ENCODE measurements at places on chromosomes 12 and 14.
A peak's percentile ranks its signal among the peaks of the same experiment; 100 is the strongest.

DNA sequence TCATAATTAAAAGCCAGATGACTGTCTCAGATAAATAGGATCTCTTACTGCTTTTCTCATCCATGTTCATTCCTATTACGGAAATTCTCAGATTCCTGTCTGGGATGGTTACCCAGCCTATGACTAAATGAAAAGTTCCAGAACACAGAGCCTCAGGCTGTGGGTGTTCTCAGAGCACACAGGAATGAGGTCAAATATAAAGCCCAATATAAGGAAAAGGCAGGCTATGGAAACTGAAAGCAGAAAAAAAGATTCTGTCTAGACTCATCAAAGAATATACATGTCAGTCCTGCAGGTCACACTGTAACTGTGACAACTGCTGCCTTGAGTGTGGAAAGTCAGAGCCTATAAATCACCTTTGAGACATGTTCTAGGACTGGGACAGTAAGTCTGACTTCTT, 64.3 kb downstream of the DCAF5 start:
- peak; percentile 47 for DNase-seq

DNA sequence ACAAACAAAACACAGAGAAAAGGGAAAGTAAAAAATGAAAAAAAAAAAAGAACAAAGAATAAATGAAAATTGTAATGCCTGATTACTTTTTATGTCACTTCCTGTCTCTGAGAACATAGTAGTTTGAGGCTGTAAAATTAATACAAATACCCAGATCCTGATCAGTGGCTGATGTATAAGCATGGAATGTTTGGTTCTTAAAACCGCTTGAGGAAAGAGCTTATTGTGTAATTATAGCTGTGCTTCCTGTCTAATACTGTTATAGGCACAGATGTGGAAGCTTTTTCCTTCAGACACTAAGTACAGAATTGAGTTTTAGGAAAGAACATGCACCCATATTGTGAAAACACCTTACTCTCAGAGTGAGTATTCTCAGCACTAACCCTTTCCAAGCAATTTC, 86.9 kb downstream of the AVPR1A start:
- DNase-seq: peak; percentile 59

- DNase-seq: no peak
Observed at GRCh38 chr12:116213014-116213413, 64.5 kb downstream of the MED13L start.

DNA sequence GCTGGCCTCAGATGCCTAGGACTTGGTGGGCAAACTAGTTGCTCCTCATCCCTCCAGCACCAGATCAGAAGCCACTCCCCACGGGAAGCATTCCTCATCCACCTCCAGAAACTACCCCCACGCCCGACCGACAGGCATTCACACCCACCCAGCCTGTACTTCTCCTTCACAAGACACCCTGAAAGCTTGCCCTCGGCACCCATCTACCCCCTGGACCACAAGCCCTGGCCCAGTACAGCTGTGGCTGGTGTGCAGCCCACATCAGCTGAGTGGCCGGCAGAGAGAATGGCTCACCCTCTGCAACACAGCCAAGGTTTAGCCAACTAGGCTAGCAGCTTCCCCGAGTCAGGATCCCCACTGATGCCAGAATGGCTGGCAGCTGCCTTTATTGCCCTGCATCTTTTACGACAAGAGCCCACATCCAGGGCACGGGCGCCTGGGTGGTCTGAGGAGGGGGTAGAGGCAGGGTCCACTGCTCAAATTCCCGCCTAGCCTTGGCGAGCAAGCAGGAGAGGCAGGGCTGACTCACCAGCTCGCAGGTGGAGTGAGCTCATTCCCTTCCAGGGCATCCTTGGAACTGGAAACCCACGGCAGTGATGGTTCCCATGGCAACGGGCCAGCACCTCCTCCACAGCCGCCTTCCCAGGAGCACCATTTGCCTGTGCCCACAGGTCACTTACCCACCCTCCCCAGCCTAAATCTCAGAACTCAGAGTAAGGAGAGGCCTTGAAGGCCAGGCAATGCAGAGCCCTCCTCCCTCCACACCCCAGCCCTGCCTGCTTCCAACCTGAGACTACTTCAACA, 17.1 kb downstream of the ACTN1 start:
- DNase-seq: no peak

DNA sequence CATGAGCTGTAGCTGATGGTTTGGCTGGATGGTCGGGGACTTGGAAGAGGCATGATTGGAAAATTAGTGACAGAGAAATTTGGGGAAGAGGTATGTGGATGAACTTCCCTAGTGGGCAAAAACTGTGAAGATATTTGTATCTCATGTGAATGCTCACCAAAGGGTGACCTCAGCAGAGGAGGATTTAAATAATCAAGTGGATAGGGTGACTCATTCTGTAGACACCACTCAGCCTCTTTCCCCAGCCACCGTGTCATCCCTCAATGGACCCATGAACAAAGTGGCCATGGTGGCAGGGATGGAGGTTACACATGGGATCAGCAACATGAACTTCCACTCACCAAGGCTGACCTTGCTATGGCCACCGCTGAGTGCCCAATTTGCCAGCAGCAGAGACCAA, 60.8 kb upstream of the KRAS start:
- DNase-seq: no peak

GRCh38 chr12:23810329-23810902, 139.1 kb downstream of the SOX5 start:
- DNase-seq: no peak

DNA sequence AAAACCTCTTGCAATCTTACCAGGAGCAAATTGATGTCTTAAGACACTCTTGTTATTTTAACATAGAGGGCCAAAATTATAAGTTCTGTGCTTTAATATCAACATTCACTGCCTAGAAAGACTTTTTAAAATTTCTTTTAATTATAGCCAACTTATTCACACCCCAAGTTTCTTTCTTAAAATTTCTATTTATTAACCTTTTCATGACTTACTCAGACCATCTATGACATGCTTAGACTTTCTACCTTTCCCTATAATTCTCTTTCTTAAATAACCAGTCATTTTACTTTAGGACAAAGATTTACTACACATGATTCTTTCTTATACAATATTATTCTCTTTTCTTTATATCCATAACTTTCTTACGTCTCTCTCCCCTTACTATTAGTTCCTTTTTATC, 220.4 kb downstream of the NUBPL start:
- DNase-seq: no peak

- DNase-seq: no peak
Observed at GRCh38 chr12:25825446-25825845, 133.0 kb upstream of the RASSF8 start.

DNA sequence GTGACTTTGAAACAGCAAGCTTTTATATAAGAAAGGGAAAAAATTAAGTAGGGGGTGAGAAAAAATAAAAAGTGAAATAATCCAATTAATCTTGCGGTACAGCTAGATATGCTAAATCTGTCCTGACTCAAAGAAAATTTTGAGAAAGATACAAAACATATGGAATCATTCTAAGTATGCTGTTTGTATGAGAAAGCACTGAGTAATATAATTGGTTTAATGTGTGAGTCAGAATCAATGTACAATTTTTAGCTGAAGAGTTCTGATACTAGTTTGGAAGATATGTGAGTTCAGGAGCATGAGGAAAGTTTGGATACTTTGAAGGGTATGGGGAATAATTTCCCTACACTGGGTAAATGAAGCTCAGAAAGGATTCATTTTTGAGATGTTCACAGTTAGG, 190.9 kb upstream of the RASSF8 start:
- DNase-seq: peak; percentile 57

GRCh38 chr12:130169924-130170323, 7.7 kb downstream of the FZD10 start:
- DNase-seq: no peak

DNA sequence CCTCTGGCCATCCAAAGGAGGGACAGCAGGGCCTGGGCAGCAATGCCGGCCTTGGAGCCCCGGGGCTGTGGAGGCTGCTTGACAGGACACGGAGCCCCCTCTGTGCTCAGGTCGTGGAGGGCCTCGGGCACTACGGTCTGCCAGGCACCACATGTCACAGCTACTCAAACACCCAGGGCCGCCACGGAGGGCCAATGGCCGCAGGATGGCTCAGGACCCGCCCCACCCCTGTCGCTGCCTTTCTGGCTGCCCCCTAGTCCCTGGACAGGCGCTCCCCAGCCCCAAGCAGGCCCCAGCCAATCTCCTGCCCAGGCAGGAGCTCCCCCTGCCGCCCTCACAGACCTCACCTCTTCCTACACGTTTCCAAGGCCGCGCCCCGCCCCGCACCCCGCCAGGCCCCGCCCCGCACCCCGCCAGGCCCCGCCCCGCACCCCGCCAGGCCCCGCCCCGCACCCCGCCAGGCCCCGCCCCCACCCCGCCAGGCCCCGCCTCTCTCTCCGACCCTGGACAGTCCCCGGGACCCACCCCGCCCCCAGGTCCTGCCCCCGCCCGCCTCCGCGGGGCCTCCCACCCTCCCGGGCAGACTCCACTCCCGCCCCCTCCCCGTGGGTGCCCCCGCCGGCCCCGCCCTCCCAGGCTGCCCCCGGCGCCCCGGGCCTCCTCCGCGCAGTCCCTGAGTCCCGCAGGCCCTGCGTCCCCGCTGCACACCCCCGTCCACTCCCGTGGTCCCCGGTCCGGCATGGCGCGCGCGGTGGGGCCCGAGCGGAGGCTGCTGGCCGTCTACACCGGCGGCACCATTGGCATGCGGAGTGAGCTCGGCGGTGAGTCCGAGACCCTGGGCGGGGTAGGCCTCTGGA, at the start of gene ASPG:
Gene ASPG (plus strand): TSS at position 669 of the 857 bp plus-strand sequence. CDS start 71 bp downstream, at position 740.
- no peak for DNase-seq

GRCh38 chr12:124165695-124166094, 129.2 kb upstream of the RFLNA start:
- DNase-seq: no peak

DNA sequence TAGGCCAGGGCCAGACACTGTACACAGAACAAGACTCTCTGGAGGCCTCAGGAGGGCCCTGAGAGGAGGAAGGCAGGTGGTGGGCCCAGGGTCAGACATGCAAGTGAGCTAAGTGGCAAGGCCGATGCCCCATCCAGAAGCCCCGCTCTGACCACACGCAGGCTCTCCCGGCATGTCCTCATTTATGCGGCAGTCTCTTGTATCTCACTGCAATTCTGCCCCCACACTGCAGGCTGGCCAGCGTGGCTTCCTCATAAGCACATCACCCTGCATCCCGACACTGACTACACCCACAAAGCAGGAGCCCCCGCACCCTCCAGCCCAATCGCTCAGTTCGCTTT, 17.5 kb downstream of the SSH1 start:
- DNase-seq: no peak

DNA sequence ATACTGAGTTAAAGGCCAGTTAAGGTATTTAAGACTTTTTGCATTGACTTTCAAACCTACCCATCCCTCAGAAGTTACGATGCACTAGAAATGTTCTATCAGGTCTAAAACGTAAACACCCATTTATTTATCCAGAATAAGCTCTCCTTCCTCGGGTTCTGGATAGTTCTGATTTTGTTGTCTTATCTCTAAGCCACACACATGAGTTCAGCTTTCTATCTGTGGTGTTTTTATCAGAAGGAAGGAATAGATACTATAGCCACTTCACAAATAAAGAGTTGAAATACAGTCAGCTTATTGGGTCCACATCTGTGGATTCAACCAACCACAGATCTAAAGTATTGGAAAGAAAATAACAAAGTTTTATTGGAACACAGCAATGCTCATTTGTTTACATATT, 5.4 kb downstream of the SFSWAP start:
- no peak for DNase-seq

- no peak for DNase-seq
Observed at GRCh38 chr12:70581208-70581607, 56.0 kb downstream of the PTPRB start.

DNA sequence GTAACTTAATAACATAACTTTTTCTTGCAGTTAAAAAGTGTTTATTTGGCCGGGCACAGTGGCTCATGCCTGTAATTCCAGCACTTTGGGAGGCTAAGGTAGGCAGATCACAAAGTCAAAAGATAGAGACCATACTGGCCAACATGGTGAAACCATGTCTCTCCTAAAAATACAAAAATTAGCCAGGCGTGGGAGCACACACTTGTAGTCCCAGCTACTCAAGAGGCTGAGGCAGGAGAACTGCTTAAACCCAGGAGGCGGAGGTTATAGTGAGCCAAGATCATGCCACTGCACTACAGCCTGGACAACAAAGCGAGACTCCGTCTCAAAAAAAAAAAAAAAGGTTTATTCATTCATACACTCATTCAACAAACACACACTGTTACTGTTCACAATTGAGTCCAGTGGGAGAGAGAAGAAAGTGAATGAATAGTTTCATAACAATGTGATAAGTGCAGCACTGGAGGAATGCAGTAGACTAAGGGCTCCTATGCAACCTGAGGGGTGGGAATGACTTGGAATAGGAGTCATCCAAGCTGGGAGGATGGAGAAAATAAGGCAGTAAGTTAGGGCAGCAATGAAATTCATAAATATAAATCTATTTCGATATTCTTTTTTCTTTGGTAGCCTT, 19.8 kb downstream of the DAD1 start:
- DNase-seq: no peak

DNA sequence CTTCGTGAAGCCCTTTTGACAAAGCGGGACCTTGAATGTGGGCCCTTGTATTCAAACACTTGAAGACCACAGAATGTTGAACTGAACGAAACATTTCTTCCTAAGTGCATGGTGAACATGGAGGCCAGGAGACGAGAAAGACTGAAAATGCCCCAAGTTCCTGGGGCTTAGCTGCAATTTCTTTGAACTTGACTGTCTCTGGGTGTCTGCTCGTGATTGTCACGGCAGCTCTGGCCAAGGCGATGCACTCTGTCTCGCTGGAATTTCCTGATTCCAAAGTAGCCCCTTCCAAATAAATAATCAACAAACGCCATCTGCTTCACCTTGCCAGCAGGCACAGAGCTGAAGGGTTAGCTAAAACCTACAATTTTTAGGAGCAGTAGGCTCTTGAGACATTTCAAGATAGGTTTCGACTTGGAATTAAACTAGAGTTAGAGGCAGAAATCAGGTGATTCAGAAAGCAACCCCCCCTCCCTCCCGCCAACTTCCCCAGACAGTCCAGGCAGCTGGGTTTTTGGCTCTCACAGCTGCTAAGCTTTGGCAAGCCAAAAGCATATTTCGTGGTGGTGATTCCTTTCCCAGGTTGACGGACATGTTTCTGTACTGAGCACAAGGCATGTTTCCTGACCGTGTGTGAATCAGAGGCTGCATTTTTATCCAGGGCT, 13.5 kb upstream of the IRF2BPL start:
- DNase-seq: peak; percentile 86

- no peak for DNase-seq
Observed at GRCh38 chr12:124847113-124848074, 16.3 kb downstream of the SCARB1 start.

DNA sequence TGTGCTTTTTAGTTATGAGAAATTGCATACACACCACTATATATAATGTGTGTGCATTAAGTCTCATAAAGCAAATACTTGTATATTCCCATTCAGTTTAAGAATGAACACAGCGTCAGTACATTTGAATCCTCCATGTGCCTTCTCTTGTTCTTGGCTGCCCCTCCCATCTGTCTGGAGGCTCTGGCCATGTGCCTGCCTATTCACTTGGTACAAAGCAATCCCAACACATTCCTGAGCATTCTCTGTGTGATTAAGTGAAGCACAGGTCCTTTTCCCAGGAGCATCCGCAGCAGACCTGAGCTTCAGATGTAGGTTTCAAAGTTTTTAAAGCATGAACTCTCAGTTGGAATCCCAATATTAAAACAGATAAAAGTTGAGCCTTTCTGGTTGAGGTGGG, 58.7 kb downstream of the POLR3B start:
- DNase-seq: no peak

Data from fibroblast of gingiva (primary cell).